Activated naive CD8-positive, alpha-beta T cell treated with anti-CD3 and anti-CD28 coated beads, Interleukin-2, amount 10 ng/mL, durations not matched to agents 7 days and 5 days (primary cell): ENCODE measurements at places on chromosomes 11 and 22. TPM values are rescaled to one million over a fixed set of nuclear protein-coding genes. Genes with fewer than 3 reads are reported as not detected.

The SLC17A6 gene
- total RNA-seq, result not detected

DNA sequence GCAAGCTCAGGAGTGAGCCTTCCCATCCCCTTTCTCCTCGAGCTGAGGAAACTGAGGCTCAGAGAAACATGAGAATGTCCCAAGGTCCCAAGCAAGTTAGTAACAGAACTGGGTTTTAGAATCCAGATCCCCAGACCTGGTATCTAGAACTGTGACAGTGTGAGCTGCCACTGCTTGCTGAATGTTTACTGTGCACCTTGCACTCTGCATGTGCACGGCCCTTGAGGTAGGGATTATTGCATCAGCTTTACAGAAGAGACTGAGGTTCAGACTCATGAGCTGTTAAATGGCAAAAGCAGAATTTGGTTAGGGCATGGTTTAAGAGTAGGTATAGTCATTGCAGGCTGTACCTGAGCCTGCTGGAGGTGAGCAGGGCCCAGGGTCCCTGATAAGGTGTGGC lies 3.8 kb upstream of the MPPED1 start:
- no peak for DNase-seq

The USP2 gene
- 0.83 TPM for total RNA-seq

GRCh38 chr11:7671347-7672215 lies 1.7 kb downstream of the CYB5R2 start:
- DNase-seq, result no peak

The OR5P2 gene
- not detected for total RNA-seq

DNA sequence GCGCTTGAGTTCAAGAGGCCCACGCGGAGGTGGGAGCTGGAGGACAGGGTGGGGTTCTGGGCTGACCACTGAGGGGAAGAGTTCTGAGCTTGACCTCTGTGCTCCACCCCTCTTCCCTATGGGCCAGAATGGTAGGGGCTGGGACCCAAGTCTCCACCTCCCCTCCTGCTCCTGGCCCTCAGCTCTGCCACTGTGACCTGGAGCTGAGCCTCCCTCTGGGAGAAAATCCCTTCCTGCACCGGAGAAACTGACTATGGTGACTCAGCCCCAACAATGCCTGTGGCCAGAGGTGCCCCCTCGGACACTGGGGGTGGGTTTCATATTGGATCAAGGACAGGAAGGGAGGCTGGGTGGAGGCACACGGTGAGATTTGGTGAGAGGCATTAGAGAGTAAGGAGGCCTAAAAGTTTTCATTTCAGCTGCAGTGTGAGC lies 23.0 kb downstream of the RELT start:
- no peak for DNase-seq

The DDTL gene
- not detected for total RNA-seq

DNA sequence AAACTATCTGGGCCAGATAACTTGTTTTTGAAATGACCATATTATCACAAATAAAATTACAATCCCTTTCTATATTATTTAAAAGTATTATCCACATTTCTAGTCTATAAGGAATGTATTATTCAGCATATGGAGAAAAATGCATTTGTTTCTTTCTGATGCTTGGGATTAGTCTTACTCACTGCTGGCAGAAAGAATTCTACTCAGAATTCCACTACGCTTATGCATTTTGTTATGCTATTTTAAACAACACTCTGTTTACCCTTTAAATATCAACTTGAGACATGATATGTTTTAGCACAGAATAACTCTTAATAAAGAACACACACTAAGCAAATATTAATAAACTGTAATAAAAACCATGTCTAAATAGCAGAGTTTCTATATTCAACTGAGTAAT lies 77.6 kb upstream of the ANO3 start:
- DNase-seq, result no peak

DNA sequence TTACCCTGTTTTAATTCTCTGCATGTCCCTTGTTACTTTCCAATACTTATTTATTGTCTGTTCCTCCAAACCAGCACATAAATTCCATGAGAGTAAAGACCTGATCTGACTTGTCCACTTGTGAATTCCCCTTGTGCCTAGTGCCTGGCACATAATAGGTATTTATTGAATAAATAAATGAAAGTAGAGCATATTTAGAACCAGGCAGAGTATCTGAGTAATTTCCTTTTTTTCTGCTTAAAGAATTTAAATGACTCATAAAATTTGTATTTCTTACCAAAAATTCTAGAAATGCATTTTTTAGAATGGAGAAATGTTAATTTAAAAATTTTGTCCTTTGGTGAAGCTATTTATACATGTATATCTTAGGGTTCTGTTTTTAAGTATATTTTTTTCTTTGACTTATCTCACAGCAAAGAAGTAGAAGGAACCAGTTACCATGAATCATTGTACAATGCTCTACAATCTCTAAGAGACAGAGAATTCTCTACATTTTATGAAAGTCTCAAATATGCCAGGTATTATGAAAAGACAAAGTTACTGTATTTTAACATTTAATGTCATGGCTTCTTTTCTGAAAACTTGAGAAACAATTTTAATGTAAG lies 96.8 kb downstream of the ATM start:
- DNase-seq, result no peak

DNA sequence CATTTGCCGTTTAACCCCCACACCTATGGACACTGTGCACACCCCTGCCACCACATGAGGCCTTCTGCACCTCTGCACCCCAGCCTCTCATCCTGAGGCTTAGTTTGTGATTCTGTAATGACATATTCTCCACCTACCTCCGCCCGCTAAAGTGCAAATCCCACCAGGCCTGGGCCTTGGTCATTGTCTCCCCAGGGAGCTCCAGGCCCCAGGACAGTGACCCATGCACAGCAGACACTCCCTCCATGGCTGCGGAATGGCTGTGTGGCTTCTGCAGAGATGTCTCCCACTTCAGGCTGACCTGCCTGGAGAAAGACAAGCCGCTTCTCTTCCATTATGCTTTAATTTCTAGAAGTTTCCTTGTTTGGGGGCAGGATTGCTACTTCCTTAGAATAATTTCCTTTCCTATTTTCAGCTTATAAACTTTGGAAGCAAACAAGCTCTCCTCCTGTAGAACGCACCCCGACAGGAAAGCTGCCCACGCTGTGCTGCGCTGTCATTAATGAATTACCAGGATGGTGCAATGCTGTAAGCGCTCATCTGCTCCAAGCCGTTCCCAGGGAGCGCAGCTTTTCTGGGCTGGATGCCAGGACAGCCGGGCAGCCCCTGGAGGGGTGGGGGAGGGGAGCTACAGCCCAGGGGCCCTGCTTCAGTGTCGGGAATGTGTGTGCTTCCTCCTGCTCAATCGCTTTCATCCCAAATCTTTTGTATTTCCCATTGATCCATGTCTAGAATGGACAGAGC lies 618.0 kb downstream of the BRD1 start:
- no peak for DNase-seq

- DNase-seq, result no peak
Measured at GRCh38 chr11:86510097-86510496, 135.4 kb downstream of the CCDC81 start.

DNA sequence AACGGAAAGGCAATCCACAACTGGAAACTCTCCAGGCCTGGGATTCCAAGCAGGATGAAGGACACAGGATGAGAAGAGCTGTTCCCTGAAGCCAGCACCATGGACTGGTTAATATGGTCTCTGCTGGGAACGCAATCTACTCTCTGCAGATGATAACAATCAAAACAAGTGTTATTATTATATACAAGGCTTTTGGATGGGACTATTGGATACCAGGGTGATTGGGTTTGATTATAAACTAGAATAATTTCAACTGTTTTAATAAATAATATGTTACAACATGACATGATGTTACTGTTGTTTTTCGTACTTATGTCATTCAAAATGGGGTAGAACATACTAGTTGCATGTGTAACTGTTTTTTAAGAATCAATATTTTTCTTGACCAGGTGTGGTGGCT lies at the start of gene OR52R1:
Gene OR52R1, minus strand, starts transcription at position 101 of the 400 bp plus-strand sequence. Its CDS starts 0 bp downstream, at position 101.
- no peak for DNase-seq

- DNase-seq, result no peak
Measured at GRCh38 chr11:95295382-95296149, 64.6 kb upstream of the SESN3 start.

The SPDYC gene
- total RNA-seq, result not detected

GRCh38 chr11:61076506-61077304 lies 25.6 kb upstream of the CD5 start:
- no peak for DNase-seq

The TREH gene
- total RNA-seq, result not detected

DNA sequence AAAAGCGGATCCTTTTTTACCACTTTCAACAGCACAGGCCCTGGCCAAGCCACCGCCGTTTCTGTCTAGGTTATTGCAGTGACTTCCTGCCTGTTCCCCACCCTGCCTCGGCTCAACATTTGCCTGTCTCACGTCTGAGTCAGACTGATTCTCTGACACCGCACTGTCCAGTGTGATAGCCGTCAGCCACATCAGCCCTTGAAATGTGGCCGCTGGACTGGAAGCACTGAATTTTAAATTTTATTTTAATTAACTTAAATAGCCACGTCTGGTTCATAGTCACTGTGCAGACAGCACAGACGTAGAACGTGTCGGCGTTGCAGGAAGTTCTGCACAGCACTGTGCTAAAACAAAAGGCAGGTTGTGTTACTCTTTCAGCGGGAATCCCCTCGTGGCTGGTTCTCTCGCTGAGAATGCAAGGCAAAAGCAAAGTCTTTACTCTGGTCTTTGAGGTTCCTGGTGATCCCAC lies 56.3 kb upstream of the ADSL start:
- peak; percentile 69 for DNase-seq

- DNase-seq, result no peak
Measured at GRCh38 chr22:39997939-39998726, 3.4 kb downstream of the FAM83F start.

The TRIM29 gene
- total RNA-seq, result not detected

- no peak for DNase-seq
Measured at GRCh38 chr11:73538381-73538872, 59.5 kb downstream of the FAM168A start.

DNA sequence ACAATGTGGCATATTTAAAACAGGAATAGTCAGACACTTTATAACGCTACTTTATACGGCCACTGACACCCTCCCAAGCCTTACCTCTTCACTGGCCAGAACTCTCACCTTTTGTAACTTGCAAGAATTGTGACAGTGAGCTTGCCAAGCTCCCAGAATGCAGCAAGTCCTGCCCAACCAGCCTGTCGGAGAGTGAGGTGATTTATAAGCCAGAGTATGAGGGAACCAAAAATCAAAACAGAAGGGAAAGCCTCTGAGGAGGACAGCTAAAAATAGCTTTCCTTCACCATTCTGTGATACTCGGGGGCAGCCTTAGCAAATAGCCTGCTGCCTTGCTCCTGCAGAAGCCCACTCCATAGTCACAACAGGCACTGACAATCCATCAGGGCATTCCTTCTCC lies 229.7 kb downstream of the FAM76B start:
- DNase-seq, result no peak

- no peak for DNase-seq
Measured at GRCh38 chr11:124938206-124938765, 2.4 kb upstream of the HEPACAM start.

The ARHGAP8 gene
- total RNA-seq, result 2.9 TPM

GRCh38 chr11:62242021-62242420 lies at the start of gene SCGB1D2:
TSS of gene SCGB1D2 (plus strand) at chr11:62242239. CDS start at chr11:62242308, 69 bp downstream.
- no peak for DNase-seq

- no peak for DNase-seq
Measured at GRCh38 chr22:42272431-42272999, 2.1 kb upstream of the TCF20 start.

GRCh38 chr22:41557401-41558240 lies 3.2 kb upstream of the CSDC2 start:
- DNase-seq, result no peak

DNA sequence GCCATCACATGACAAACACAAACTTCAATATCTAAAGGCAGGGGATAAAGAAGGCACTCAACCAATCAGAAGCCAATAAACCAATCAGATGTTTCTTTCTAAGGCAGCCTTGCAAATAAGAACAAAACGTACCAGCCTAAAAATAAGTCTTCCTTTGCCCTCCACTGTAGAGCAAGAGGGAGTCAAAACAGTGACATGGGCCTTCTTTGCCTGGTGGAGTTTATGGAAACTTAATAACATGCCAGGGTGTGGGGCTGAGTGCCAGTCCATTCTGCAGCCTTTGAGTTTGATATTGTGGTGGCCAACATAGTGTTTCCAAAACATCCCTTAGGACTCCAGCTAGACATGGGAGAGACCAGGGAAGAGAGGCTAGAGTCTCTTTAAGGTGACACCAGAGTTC lies 126.1 kb upstream of the NECTIN1 start:
- no peak for DNase-seq

DNA sequence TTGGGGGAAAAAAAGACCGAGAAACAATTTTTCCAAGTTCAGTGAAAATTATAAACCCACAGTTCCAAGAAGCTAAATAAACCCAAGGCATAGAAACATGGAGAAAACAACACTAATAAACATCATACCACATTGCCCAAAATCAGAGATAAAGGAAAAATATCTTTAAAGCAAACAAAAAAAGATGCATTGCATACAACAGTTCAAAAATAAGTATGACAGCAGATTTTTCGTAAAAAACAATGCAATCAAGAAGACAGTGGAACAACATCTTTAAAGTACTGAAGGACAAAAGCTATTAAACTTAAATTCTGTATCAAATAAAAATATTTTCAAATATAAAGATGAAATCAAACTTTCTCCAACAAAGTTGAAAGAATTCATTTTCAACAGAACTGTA lies 921.3 kb downstream of the METTL15 start:
- DNase-seq, result no peak

The BCO2 gene
- total RNA-seq, result 2.4 TPM

DNA sequence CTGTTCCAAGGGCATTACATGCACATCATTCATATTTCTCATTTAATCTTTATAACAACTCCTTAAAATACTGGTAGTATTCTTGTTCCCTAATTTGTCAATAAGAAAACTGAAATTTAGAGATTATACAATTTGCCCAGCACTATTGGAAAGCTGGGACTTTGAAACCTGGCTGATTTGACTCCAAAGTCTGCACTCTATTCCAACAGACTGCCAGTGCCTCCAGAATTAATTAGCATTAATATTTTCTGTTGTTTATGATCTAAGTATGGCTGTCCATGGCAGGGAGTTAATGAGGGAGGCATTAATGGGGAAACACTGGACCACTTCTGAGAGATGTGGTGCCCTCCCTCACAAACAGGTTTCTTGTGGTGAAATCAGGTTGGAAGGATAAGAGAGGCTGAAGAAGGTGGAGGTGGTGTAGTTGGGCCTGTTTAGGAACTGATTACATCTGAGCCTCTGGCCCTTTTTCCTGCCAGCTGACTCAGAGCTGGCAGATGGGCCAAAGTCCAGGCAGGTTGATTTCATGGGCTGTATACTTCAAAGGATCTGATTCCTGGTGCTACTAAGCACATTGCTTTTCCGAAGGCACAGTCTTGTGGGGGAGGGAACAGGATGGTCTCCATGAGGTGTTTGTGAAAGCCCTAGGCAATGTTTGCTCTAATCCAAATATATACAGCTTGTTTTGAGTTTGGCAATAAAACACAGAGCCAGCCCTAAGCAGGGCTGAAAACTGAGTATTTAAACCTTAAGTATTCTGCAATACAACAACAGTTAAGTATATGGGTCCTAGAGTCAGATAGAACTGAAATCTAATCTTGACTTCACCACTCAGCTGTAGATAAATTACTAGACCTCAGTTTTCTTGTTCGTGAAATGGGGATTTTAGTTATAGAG lies 21.0 kb upstream of the RAB30 start:
- DNase-seq, result no peak

The PHLDA2 gene
- 0.65 TPM for total RNA-seq

GRCh38 chr11:9004183-9004926 lies 554 bp upstream of the NRIP3 start:
- DNase-seq, result no peak

- DNase-seq, result no peak
Measured at GRCh38 chr22:42611051-42611450, 3.6 kb downstream of the POLDIP3 start.
